Cortex of kidney (tissue), 1 donor: ENCODE measurements at places on chromosomes 4 and X.

DNA sequence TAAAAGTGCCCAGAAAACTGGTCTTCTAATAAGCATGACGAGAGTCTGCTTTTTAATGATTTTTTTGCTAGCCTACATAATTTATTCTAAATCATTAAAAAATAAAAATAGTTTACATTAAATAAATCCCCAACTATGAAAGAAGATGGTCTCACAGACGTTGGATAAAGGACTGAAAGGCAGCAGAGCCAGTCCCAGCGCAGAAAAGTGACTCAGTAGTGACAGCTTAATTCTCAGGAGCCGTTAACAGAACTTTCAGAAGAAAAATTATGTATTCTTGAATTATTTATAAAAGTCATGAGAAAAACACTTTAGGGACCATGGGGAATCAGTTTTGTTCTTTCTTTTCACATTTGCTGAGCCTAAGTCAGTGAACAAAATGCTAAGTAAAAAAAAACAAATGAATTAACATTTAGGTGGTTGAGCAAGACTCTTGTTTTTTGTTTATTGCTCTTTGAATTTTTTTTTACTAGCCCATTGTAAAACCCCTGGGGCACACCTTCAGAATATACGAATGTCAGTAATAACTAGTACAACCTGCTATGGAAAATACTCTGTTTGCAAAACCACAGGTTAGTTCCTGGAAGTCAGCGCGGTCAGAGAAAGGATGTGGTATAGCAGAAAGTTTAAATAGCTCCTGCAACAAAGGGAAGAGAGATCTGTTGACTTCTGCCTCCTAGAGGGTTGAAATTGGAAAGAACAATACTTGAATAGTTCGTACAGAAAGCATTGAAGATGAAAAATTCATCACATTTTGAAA lies 50.4 kb upstream of the CCDC160 start:
- no peak for DNase-seq

DNA sequence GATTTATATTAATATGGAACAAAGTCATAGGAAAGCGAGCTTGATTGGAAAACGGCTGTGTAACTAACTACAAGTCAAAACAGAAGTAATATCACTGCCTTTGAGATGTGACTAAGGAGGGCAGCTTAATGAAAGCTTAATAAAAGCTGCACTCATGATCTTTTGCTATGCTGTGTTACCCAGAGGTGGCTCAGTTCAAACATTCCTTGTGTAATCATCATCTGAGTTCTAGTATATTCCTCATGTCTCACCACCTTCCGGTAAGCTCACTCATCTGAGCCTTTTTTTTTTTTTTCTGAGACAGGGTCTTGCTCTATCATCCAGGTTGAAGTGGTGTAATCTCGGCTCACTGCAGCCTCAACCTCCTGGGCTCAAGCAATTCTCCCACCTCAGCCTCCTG lies 5.0 kb downstream of the GRPEL1 start:
- DNase-seq: no peak

GRCh38 chr4:16694884-16695276 lies 203.6 kb downstream of the LDB2 start:
- DNase-seq: no peak

GRCh38 chr4:140109737-140110136 lies 44.2 kb downstream of the MAML3 start:
- DNase-seq: no peak

GRCh38 chrX:78708262-78708661 lies 39.3 kb upstream of the LPAR4 start:
- no peak for DNase-seq

DNA sequence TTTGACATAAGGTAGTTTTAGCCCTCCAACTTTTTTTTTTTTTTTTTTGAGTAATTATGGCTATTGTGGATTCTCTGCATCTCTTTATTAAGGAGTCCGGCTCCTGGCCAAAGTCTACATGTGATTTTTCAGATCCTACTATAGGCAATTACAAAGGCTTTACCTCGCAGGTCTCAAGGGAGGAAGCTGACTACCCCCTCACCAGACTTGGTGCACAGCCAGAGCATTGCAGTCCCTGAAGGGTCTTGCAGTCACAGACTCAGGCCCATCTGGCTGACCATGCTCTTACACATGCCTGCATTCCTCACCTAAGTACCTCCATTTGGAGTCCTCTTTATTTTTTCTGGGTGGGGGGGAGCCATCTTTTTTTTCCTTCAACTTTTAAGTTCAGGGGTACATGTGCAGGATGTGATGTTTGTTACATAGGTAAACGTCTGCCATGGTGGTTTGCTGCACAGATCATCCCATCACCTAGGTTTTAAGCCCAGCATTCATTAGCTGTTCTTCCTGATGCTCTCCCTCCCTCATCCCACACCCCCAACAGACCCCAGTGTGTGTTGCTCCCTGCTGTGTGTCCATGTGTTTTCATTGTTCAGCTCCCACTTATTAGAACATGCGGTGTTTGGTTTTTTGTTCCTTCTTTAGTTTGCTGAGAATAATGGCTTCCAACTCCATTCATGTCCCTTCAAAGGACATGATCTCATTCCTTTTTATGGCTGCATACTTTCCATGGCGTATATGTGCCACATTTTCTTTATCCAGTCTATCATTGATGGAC lies 88.4 kb upstream of the STIM2 start:
- no peak for DNase-seq

DNA sequence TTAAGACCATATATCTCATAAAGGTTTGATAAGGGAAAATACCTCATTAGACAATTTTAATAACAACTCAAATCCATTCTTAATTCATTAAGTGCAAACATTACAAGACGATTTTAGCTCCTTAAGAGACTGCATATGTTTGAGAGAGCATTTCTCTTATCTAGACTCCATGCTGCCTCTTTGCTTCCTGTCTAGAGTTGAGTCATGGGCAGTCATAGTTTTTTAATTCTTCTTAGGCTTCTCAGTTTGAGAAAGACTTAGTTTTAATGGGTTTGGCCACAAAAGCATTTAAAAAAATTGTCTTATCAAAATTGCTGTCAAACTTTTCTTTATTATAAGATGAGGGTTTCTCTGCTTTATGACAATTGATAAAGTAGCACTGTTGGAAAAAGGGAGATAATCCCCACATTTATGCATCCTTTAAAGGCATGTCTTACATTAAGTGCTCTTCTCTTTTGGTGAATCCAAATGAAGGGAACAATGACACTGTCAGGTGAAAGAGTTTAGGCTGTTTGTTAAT lies 713.4 kb downstream of the PCDH18 start:
- DNase-seq: no peak

DNA sequence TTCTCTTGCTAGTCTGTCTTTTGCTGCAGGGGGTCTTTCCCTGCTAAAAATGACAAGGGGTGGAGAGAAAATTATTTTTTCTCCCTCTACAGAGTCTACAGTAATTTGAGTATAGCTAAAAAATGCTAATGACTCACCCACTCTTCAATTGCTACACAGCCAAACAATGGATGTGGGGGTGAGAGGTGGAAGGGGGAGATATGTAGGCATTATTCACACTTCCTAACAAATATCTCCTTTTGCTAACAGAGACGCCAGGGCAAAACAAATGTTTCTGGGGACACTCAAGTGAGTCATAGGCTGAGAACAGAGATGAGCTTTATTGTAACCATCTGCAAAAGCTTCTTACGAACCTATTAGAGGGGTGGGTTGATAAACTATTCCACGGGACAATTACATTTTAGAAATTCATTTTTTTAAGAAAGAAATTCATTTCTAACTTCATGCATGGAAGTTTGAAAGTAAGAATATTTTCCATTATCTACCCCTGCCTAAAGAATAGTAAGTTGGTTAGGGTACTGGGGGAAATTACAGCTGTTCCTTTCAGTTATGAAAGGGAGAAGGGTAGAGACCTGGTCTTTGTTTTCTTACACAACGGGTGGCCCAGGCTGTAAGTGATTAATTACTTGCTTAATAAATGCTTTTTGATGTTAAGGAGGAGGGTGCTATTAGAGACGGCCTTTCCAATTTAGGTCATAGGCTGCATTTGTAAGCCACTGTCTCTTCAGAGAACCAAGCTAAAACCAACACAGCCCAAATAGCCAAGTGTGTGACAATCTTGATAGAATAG lies 12.8 kb downstream of the SCD5 start:
- no peak for DNase-seq

DNA sequence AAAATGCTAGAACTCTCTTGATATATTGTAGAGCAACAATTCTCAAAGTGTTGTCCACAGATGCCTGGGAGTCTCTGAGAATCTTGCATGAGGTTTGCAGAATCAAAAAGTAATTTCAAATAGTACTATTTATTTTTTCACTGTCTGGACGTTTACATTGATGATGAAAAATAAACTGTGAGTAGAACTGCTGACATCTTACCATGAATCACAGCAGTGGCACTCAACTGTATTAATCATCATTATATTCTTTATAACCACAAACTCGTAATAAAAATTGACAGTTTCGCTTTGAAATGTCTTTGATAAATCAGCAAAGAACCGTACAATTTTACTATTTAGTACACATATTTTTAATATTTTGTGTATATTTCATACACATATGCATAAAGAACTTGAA lies 94.5 kb downstream of the NAF1 start:
- DNase-seq: no peak
